NCI-H1105 treated with DMSO at 0.1 percent for 48 hours (cell line): ENCODE measurements at places on chromosomes 16 and 17.
A peak's percentile ranks its signal among the peaks of the same experiment; 100 is the strongest.

DNA sequence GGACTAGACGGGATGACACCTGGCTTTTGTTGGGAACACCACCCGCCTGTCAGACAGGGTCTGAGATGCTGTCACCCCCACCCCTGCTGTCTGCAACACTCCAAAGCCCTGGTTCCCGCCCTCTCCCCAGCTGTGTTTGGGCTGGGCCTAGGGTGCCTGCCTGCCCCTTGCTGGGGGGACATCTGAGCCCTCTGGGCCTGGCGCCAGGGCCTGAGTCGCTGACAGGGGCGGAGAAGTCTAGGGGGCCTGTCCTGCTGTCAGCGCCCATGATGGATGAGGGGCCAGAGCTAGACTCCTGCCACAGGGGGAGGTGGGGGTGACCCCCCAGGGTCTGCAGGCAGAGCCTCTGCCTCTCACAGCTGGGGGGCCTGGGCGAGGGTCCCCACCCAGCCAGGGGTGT lies 7.6 kb upstream of the PKMYT1 start:
- no peak for DNase-seq

GRCh38 chr17:57615836-57616757 lies 129.0 kb downstream of the CCDC182 start:
- DNase-seq = no peak

GRCh38 chr16:11621920-11622651 lies 35.4 kb upstream of the LITAF start:
- DNase-seq = no peak

DNA sequence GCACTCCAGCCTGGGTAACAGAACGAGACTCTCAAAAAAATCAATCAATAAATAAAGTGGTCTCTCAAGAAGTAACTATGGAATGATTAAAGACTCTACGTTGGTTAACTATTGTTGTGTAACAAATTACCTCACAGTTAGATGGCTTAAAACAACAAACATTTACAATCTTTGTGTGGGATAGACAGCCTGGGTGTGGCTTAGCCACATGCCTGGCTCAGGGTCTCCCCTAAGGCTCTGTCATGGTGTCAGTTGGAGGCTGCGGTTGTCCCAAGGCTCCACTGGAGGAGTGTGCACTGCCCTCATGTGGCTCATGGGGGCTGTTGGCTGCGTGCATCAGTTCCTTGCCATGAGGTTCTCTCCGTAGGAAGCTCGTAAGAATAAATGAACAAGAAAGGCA lies 294.5 kb downstream of the SNX29 start:
- DNase-seq = peak; percentile 57

GRCh38 chr17:58533616-58534188 lies 19.3 kb upstream of the MTMR4 start:
- DNase-seq = no peak

DNA sequence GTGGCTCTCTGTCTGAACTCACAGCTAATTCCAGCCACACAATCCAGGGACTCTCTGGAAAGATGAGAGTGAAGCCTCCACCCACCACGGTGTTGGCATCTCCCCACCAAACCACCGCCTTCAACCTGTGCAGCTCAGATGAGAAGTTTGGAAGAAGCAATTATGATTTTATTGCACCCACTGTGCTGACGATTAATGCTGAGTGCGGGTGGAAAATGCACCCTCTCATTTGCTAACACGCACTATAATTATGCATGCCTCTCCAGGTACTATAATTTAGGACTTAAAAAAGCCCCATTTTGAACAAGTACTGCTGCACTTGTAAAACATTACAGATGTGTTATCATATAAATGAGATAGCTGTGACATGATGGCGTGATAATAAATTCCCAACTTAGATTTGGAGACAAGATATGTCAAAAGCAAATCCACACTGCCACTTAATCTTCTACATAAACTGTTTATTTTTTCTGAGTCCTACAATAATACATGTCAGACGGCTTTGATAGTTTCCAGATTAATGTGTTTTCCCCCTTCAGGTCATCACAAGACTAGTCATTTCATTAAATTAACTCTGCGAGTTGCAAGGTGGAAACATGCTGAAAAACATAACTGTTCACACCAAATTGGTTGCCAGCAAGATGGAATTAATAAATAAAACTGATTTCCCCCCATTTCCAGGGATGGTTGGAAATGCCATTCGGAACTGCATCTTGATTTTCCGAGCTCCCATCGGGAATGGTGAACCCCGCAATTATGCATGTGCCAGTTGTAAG lies 466.5 kb upstream of the MAF start:
- peak; percentile 76 for DNase-seq

DNA sequence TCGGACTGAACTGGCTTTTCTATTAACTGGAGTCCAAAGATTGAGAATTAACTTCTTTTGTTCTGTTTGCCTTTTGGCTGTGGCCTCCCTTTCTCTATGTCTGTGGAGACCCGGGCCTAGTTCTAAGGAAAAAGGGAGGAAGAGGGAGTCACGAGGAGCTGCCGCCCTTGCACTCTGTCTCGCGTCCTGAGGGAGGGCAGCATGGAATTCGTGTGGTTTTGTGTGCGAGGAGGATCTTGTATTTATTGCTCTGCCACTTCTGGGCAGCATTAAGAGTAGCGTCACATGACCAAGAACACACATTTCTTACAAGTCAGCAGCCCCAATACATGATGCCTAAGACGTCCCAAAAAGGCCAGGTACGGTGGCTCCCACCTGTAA lies 23.6 kb downstream of the METTL22 start:
- no peak for DNase-seq

- DNase-seq = no peak
Measured at GRCh38 chr16:29663016-29663806, at the start of gene SPN. SPN (plus strand) TSS chr16:29663247; CDS start chr16:29663729, 482 bp downstream.

DNA sequence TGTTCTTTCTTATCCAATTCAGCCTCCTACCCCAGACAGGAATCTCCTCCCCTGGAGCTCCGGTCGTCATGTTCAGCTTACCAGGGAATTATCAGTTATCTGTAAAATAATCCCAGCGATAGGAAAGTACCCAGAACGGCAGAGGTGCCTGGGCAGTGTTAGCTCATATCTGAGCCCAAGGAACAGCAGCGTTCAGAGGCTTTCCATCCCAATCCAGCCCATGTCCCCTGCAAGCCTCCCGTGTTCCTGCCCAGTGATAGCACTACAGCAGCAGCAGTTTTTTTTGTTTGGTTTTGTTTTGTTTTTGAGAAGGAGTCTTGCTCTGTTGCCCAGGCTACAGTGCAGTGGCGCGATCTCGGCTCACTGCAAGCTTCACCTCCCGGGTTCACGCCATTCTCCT lies 158.2 kb downstream of the CMIP start:
- DNase-seq = no peak

DNA sequence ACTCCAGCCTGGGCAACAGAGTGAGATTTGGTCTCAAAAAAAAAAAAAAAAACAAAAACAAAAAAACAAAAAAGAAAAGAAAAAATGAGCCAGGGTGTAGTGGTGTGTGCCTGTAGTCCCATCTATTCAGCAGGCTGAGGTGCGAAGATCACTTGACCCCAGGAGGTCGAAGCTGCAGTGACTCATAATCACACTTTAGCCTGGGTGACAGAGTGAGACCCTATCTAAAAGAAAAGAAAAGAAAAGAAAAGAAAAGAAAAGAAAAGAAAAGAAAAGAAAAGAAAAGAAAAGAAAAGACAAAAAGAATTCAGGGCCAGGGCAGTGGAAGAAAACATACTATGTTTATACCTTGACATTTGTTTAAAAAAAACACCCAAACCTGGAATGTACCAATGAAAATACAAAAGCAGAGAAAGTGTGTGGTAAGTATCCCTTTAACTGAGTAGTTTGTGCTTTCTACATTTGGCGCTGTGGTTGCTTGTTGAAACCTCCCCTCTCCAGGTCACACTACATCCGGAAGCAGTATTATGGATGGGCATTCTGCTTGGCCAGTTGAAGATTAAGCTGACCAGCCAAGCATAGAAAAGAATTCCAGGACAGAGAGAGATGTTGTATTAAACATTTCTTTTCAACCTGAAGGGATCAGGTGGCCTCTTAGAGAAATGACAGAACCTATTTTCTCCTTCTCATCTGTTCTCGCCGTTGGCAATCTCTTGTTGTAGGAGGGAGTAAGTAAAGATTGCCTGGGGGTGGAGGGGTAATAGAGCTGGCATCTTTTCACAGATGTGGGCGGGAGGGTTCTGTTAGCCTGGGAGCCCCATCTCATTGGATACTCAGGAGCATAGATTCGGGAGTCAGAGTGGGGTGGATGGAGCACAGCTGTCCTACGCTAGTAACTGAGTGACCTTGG lies 12.1 kb upstream of the PRKCB start:
- no peak for DNase-seq

GRCh38 chr17:77444628-77444983 lies 303.8 kb downstream of the SEC14L1 start:
- no peak for DNase-seq

GRCh38 chr17:1577182-1577581 lies 14.6 kb upstream of the PITPNA start:
- no peak for DNase-seq

GRCh38 chr17:17018021-17018441 lies 24.2 kb upstream of the MPRIP start:
- no peak for DNase-seq

DNA sequence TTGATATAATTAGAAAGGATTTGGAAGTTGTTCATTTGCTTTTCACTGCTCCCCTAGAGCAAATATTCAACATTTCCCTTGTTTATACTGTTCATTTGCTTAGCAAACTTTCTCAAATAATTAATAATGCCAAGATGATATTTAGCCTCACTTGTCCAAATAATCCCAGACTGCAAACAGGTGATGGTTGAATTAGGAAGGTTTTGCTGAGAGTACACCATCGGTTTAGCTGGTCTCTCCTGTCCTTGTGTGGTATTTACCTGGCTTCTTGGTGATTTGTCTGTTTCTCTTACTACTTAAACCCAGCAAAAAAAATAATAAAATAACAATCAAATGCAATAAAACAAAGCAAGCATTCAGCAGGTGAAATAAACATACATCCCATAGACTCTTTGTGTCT lies 6.5 kb downstream of the KATNIP start:
- DNase-seq = no peak

- no peak for DNase-seq
Measured at GRCh38 chr17:49292901-49293300, 62.3 kb upstream of the PHOSPHO1 start.

DNA sequence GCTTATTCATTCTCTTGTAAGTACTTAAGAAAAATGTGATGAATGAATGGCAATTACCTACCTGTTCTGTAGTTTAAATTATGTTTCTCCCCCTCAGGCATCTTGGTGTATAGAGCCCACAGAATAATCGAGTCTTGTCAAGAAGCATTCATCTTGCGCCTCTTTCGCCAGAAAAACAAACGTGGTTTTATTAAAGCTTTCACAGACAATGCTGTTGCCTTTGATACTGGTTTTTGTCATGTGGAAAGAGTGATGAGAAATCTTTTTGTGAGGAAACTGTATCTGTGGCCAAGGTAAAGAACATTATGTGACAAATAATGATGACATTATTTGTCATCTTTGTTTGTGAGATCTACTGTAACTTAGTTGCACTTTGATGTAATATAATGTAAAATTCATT lies 6.5 kb downstream of the ERCC4 start:
- DNase-seq = no peak

GRCh38 chr16:4879049-4879448 lies 31.8 kb downstream of the UBN1 start:
- no peak for DNase-seq

DNA sequence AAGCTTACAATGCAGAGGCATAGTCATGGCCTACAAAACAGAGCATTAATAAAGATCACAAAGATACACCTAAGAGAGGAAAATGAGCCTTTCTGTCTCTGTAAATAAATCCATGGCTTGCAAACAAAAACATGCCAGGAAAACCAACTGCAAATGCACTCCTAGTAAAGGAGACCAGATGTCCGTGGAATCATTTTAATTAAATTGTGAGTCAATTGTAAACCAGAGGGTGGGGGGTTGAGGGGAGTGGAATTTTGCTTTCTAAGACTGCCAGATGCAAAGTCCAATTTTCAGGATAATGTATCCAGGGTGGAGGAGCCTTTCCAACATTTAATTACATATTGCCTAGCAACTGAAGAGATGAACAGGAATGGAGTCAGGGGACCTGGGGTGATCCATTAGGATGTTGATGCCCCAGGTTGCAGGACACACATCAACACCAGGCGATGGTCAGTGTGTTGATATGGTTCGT lies 390.3 kb upstream of the CCL2 start:
- DNase-seq = peak; percentile 34

DNA sequence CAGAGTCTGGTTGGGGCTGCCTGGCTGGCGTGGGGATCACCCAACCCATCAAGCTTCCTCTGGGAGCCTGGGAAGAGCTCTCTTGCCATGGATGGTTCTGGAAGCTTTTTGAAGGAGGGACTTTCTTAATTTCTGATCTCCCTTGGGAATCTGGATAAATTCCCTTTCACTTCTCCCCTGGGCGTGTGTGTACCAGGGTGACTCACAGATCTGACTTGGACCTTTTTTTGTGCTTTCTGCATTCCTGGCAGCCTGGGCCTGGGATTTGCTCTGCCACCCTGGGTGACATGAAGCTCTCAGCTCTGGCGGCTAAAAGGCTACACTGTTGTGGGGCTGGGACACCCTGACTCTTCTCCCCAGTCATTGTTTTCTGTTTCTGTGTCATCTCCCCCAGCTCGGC lies 70.1 kb downstream of the ABCC1 start:
- no peak for DNase-seq

GRCh38 chr17:77962348-77962747 lies 3.8 kb downstream of the TNRC6C start:
- no peak for DNase-seq

DNA sequence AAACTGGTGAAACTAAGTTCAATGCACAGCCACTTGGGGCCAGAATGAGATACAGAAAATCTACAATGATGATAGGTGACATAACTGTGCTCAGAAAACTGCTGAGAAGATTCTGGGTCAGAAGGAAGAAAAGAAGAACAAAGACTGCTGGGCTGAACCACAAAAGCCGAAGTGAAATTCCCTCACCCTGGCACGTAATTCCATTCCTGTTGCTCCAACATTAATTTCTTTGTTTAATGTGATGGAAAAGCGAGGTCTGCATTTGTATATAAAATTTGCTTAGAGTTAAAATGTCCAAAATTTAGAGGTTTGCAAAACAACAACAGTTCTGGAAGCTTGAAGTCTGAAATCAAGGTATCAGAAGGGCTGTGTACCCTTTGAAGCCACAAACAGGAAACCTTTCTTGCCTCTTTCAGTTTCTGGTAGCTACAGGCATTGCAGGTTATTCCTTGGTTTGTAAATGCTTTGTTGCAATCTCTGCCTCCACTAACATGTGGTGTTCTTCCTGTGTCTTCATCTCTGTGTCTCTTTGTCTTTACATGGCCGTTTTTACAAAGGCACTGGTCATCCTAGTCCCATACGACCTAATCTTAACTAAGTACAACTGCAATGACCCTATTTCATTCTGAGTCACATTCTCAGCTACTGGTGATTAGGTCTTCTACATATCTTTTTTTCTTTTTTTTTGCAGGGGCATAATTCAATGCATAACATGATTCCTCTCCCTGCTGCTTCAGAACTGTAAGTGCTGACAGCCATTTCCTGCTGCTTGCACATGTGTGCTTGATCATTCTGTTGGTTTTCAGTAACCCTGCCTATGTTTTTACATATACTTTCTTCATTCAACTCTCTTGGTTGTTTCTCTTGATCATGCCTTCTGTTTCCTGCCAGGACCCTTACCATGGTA lies 603.0 kb upstream of the CDH8 start:
- no peak for DNase-seq
